ENCODE measurements at places on chromosomes 4 and X. TPM values are rescaled to one million over a fixed set of nuclear protein-coding genes. Genes with fewer than 3 reads are reported as not detected.

Gene TRIM61
- total RNA-seq, result 1.0 TPM

Gene NAT8L
- not detected for total RNA-seq

DNA sequence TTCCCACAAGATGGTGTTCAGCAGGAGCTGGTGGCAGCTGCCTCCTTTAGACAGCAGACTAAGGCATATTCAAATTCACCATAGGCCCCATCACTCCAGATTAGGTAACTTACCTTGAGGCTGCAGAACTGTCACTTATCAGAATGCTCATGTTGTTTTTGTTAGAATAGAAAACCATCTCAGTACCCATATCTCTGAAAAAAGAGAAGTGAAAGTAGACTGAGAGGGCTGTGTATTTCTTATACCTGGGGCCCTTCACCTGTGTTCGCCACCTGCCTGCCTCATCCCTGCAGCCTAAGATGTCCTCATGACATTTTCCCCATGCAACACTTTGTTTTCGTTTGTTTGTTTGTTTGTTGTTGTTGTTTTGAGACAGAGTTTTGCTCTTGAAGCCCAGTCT, 32.9 kb upstream of the SPRY1 start:
- no peaks in the 10 kb centered on the region for H3K36me3 ChIP-seq
- no peak for DNase-seq
- H3K4me1 ChIP-seq, result peaks cover 4% of the 10 kb centered on the region
- no peak overlapping the region for H3K27ac ChIP-seq

DNA sequence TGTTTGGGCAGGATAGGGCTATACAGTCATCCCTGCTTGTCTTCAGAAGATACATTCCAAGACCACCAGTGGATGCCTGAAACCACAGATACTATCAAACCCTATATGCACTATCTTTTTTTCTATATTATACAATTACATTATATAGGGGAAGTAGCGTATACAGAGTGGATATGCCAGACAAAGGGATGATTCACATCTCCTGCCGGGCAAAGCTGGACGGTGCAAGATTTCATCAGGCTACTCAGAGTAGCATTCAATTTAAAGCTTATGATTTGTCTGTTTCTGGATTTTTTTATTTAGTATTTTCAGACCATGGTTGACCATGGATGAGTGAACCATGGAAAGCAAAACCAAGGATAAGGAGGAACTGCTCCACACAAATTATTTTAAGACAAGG, 7.0 kb upstream of the AMTN start:
- H3K27me3 ChIP-seq, result no peaks in the 10 kb centered on the region
- no peak for DNase-seq
- H3K4me1 ChIP-seq, result no peaks in the 10 kb centered on the region
- no peak overlapping the region for H3K27ac ChIP-seq
- H3K36me3 ChIP-seq, result no peaks in the 10 kb centered on the region
- no peak overlapping the region for H3K4me3 ChIP-seq

- no peak overlapping the region for H3K27ac ChIP-seq
- no peak overlapping the region for H3K4me3 ChIP-seq
- peaks cover 3% of the 10 kb centered on the region for H3K36me3 ChIP-seq
- no peaks in the 10 kb centered on the region for H3K27me3 ChIP-seq
These were observed 73.3 kb downstream of the MANBA start for GRCh38 chr4:102687373-102687981.
